Activated T-cell treated with anti-CD3 and anti-CD28 coated beads, Interleukin-2, amount 50 U/mL, for 72 hours (primary cell): ENCODE measurements at places on chromosomes 3 and 15.

- DNase-seq, result peak; percentile 25
Observed at GRCh38 chr15:98085003-98085639, 124.6 kb downstream of the ARRDC4 start.

GRCh38 chr15:43105077-43105736 lies 631 bp downstream of the UBR1 start:
- peak; percentile 25 for DNase-seq

- no peak for DNase-seq
Observed at GRCh38 chr15:56587686-56588085, 122.7 kb upstream of the MNS1 start.

DNA sequence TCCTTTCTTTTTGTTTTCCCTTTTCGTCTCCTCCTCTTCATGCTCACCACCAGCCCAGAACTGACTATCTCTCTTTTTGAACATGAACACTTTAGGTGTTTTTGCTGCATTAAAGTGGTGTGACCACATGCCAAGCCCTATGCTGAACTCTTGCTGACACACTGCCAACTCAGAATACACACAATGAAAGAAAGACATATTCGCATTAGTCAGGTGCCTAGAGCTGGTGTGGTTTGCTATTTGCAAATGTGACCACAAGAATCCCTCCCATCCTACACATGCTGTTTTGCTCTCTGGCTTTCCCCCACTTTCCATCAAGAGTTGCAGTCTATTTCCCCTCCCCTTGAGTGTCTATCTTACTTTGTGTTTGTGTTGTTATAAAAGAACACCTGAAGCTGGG lies 967.8 kb upstream of the CFAP20DC start:
- DNase-seq, result peak; percentile 69

DNA sequence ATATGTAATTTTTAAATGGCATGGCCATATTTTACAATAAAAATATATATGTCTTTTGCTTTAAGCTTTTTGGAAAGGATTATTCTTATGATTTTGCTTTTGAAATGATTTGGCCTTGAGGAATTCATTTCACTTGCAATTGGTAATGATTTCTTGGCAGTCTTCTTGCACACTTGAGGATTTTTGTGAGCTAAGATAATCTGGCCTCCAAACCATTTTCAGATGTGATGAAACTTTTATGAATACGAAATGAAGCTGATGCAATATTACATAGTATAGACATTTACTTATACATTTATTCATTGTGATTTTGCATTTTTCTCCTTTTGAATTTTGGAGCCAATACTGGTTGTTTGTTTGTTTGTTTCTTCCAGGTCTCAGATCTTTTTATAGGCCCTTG lies 6.4 kb upstream of the SH2D7 start:
- no peak for DNase-seq
